GM12878 (cell line): ENCODE measurements at places on chromosomes 1 and 21.

DNA sequence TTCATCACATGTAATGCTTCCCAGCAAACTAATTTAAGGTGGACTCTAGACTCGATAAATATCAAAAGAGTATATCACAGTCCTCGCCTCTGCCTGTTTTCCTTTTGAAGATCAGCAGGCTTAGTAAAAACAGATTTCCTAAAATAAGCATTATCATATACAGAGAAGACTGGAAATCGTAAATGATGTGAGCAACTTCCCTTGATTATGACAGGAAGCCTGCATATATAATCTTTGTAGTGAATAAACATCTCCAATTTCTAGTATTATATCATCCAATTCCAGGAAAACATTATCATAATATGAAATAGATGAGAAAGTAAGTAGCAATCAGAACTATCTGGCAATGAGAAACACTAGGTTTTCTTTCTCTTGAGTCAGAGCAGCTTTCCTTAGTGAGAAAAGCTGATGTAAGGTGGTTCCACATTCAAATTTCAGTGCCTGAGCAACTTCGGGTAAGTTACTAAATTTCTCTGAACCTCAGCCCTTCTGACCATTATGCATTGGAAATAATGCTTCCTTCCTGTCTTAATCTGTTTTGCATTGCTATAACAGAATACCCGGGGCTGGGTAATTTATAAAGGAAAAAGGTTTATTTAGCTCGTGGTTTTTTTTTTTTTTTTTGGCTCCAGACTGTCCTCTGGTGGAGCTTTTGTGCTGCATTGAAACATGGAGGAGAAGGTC lies 12.6 kb upstream of the POU2F1 start:
- no peak for DNase-seq

GRCh38 chr1:202713110-202713509 lies 2.9 kb upstream of the SYT2 start:
- no peak for DNase-seq

GRCh38 chr1:78184460-78185072 lies 138.8 kb downstream of the GIPC2 start:
- DNase-seq, result no peak

- DNase-seq, result no peak
These were observed 57.7 kb downstream of the LRRC8C start for GRCh38 chr1:89690595-89690994.

- no peak for DNase-seq
These were observed 173.6 kb downstream of the COP1 start for GRCh38 chr1:176033474-176033873.

DNA sequence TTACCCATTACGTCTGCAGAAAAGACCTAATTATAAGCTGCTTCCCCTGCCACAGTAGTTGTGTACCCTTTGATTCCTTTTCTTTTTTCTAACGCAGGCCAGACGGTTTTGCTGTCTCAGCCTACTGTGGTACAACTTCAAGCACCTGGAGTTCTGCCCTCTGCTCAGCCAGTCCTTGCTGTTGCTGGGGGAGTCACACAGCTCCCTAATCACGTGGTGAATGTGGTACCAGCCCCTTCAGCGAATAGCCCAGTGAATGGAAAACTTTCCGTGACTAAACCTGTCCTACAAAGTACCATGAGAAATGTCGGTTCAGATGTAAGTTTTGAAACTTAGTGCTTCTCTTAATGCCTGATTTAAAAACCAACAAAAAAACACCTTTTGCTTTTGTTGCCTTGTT lies 35.8 kb downstream of the ATF6 start:
- DNase-seq, result no peak

DNA sequence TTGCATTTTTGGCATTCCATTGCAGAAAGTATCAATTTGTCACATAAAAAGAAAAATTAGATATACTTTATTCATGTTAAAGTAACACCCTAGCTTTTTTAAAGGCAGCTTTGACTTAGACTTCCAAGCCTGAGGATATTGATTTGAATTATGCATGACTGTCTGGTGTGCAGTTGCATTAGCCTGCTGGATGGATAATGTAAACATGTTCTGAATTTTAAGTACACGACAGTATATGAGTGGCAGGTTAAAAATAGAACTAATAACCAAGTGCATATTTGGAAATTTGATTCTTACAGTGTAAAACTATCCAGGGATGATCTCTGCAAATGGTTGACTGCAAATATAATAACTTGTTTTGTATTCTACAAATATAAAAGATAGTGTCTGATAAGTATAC lies 124.0 kb downstream of the SYT14 start:
- DNase-seq, result no peak

DNA sequence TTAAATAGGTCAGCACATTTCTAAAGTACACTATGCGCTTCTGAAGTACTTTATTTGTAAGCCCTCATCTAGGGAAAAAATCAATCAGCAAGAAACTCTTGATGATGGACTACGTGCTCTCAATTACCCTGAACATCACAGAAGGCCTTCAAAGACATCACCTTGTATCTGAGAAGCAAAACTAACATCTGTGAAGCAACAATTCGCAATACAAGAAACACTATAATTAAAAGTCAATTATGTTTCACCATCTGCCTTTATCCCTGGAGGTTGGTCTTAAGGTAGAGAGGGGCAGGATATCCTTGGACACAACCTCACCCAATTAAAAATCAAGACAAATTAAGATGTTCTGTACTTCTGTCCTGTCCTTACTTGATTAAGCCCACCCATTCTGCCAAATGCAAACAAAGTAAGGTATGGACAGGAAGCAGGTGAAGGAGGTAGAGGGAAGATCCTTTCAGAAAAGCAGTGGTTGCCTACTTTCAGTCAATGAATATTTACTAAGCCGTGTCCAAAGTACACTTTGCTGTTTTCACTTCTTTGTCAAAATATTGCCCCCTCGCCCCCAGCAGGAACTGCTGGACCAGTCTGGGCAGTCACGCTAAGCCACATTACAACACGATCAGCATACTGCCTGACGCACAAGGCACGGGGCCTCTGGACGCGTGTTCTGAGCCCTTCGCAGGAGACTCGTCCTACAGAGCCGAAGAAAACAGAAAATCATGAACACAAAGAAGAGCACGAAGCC lies 887 bp downstream of the SLC19A2 start:
- no peak for DNase-seq

- DNase-seq, result no peak
These were observed 1.2 kb downstream of the S100A10 start for GRCh38 chr1:151992303-151993083.

- no peak for DNase-seq
These were observed 47.2 kb upstream of the PAX7 start for GRCh38 chr1:18583326-18583941.

DNA sequence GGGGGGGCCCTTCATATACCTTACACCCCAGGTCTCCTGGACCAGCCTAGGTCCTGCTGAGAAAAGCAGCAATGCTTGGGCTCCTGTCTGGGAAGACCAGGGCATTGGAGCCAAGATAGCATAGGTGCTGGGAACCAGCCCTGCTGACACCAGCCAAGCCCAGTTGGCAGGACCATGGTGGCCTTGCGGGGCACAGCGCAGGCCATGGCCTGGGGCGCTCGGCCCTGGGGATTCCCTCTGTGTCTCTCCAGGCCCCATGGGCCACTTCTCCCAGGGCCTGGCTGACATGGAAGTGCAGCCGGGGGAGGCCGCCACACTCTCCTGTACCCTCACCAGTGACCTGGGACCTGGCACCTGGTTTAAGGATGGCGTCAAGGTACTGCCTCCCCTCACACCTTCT lies 23.3 kb downstream of the IGFN1 start:
- DNase-seq, result no peak

DNA sequence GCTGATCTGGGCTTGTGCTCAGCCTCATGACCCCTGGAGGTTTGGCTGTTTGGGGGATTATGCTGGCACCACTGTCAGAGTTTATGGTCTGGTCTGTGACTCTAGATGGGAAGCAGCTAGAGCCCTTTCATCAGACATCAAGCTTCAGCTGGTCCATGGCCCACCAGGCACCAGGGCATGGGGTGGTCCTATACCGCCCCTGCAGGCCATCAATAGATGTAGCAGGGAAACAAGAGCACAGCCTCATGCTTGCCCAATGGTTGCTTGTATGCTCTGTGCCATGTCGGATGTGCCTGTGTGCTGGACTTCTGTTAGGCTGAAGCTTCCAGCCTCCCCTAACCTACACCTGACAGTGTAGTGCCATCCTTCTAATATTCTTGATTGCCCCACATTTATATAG lies 71.1 kb upstream of the CD34 start:
- no peak for DNase-seq

- no peak for DNase-seq
These were observed 153.0 kb downstream of the KCNJ6 start for GRCh38 chr21:37763298-37763697.

- no peak for DNase-seq
These were observed 341.3 kb downstream of the USP25 start for GRCh38 chr21:16071092-16071491.

GRCh38 chr1:34125721-34126380 lies 39.2 kb downstream of the CSMD2 start:
- DNase-seq, result no peak

DNA sequence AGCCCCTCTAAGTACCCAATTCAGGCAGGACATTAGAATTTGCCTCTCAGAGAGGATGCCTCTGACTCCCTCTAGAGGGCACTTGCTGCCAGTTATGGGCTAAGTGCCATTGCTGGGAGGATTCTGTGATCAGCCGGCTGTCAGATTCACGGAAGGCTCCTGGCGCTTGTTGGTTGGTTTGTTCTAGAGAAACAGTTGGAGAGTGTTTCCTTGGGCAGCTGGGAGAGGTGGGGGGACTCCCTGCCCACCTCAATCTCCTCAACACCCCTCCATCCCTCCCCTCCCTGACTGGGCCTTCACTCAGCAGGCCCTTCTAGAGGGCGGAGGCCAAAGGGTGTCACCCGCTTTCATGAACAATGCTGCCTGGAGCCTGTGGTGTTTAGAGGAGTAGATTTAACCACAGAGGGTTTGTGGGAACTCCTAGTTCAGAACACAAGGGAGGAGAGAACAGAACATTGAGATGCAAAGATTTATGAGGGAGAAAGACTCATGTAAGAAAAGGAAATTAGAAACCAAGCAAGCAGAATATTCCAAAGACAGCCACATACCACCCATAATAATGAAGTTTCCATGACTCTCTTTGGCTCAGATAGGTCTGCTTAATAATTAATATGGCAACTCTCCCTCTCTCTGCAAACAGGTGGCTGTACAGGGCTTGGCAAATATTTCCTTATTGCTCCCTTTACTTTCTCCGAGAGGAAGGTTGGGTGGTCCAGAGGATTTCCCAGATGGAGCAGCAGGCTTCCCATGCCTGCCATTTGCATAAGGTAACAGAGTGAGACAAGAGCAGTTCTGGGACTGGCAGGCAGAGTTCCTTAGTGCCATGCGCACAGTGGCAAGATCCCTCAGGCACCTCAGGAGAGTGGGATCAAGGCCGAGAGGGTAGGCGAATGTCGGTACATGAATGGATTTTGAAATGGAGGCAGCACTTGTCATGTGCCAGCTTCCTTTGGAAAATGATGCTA lies 30.0 kb upstream of the ACP6 start:
- DNase-seq, result no peak

DNA sequence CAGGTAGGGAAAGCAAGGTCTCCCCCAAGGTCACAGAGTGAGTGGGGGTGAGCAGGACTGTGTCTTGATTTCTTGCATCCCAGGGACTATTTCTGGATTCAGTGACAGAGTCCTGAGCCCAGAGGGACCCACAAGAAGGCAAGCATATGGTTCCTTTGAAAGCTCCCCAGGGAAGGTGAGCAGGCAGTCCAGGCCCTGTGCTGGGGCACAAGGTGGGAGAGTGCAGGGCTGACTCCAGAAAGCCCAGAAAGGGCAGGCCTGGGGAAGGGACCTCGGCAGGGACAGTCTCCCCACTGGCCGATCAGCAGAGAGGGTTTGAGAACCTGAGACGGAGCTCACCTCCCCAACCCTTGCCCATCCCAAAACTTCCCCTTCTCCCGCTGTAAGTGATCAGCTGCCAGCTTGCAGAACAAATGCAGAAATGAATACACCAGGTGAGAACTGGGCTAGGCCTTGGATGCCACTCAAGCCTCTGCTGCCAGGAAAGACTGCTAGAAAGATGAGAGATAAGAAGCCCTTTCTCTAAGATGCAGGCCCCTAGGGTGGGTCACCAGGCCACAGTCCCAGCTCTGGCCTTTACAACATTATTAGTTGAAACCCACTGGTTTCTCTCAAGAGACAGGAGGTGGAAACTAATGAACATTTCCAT lies 121.0 kb downstream of the GLIS1 start:
- no peak for DNase-seq

- DNase-seq, result no peak
These were observed 26.1 kb downstream of the GPR3 start for GRCh38 chr1:27418326-27419185.

DNA sequence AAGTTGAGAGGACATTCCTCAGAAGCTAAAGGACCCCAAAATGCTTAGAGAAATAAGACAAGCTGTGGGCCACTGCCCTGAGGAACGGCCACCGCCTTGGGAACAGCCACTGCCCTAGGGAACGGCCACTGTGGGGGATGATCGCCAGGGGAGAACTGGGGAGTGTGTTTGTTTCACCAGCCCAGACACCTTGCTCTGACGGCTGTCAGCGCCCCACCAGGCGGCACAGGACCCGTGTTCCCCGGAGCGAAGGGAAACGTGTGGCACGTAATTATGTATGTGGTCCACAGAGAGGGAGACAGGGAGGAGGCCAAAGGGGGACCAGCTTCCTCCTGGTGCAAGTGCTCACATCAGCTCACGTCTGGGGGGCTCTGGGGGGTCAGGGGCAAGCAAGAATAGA lies 45.8 kb upstream of the RIPK4 start:
- no peak for DNase-seq

DNA sequence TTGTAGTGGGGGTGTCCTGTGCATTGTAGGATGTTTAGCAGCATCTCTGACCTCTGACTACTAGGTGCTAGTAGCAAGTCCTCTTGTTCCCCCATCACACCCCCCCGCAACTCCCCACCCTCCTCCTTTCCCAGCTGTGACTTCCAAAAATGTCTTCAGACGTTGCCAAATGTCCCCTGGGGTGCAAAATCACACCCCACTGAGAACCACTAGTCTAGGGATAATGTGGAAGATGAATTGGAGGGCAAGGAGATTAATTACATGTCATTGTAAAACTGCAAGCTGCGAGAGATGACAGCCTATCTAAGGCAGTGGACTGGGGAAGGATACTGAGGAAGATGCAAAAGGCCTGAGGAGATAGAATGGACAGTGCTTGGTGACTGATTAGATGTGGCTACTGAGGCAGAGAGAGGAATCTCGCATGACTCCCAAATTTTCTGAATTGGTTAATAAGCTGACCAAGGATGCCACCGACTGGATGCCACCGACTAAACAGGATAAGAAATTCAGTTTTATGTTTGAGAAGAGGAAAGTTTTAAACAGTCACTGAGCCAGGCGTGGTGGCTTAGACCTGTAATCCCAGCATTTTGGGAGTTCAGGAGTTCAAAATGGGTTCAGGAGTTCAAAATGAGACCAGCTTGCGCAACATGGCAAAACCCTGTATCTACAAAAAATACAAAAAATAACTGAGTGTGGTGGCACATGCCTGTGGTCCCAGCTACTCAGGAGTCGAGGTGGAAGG lies 3.1 kb upstream of the JAK1 start:
- DNase-seq, result no peak
